ENCODE measurements at places on chromosomes 6 and 20.

- no peak for DNase-seq
Observed at GRCh38 chr6:44034931-44035345, 92.3 kb downstream of the MRPL14 start.

GRCh38 chr20:56414842-56415765 lies 3.0 kb downstream of the CASS4 start:
- DNase-seq: no peak

DNA sequence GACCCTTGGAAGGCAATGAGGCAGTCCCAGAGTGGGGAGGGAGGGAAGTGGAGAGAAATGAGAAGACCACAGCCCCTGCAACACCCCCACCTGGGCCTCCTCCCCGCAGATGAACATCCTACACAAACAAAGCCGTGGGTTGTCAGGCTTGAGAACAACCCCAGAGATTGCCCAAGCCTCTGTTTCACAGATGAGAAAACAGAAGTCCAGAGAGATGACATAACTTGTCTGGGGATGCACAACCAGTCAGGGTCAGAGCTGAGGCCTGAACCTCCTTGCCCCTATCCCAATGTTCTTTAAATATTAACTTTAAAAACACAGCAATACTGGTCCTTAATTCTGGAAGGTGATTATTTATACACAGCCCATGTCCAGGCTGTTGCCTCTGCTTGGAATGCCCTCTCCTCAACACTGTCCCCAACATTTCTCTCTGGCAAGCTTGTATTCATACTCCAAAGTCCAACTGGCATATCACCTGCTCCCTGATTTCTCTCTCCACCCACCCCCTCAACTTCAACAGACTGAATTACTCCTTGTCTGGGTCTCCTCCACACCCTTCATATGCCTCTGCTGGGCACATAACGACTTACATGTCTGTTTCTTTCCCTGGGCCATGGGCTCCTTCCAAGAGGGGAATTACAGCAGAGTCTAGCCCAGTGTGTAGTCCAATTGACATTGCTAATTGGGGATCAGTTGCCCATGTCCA lies 135.5 kb upstream of the LRFN2 start:
- no peak for DNase-seq

DNA sequence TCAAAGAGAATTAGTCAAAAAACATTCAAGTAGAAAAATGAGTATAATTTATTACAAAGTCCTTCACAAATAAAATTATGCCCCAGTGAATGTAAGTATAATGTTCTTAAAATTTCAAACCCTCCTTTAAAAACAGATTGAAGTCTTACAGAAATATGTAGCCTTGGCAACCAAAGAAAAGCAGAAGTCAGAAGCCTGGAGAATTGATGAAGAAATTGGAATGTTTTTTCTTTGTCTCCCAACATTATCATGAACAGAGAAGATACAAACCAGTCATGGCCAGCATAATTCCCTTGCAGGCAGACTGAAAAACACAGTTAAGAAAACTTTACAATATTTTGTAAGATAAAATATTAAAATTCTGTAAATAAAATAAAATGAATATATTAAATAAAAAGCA lies 221.9 kb downstream of the TBC1D32 start:
- no peak for DNase-seq

DNA sequence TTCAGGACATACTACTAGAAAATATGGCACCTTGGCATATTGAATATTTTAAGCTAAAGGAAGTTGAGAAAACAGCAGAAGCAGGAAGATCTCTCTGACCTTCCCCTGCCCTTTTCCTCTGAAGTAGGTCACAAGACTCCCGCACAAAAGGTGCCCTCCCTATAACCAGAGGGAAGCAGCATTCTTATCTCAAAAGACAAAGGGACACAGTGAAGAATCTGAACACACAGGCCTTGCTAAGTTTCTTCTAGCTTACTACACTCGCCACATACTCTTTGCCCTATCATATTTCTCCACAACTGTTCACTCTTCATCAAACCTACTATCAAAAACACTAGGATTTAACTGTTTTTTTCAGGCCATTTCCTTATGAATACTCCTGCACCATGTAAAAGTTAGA lies 151.2 kb downstream of the ELOVL4 start:
- no peak for DNase-seq

GRCh38 chr20:63968136-63968927 lies 1.4 kb downstream of the ZNF512B start:
- no peak for DNase-seq

GRCh38 chr20:51460569-51461265 lies 81.8 kb downstream of the NFATC2 start:
- no peak for DNase-seq

- no peak for DNase-seq
Observed at GRCh38 chr20:43913291-43914025, 1.2 kb upstream of the TOX2 start.

- DNase-seq: no peak
Observed at GRCh38 chr6:5638666-5639065, 368.1 kb downstream of the NRN1 start.

DNA sequence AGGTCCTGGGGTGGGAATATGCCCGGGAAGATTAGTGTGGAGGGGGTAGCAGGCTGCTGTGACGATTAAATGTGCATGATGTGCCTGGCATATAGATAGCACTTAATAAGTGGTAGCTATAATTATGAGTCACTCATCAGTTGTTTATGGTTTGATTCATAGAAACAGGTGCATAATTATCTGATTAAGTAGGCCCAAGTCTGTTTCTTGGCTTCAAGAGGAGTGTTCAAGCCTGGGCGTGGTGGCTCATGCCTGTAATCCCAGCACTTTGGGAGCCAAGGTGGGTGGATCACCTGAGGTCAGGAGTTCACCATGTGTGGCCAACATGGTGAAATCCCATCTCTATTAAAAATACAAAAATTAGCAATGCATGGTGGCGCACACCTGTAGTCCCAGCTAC lies 74.9 kb downstream of the QRSL1 start:
- DNase-seq: no peak

DNA sequence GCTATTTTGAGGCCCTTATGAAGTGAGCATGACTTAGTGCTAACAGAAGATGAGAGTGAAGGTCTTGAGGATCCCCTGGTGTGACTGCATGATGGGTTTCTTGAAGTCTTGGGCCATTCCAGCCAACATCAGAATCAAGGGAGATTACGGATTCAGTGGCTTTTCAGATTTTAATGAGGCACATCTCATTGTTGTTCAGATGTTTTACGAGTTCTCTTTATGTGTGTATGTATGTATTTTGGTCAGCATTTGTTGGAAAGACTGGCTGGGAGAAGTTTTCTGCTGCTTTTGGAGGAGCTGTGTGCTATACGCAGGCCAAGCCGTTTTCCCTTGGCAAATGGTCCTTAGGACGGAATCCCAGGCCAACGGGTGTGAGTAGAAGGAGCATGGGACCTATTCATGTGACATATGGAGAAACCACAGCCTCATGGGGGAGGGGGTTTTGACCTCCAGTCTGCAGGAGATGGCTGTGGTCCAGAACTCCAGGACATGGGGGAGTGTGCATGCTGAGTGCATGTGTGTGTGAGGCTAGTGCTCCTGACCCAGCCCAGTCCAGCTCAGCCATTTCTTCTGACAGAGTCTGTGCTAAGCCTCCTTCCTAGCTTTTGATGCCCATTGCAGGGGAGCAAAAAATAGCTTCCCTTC lies 35.3 kb downstream of the CHMP4B start:
- no peak for DNase-seq

GRCh38 chr6:161547617-161548016 lies 273.8 kb upstream of the AGPAT4 start:
- no peak for DNase-seq

- DNase-seq: no peak
Observed at GRCh38 chr6:14047151-14047740, 70.3 kb upstream of the CD83 start.

DNA sequence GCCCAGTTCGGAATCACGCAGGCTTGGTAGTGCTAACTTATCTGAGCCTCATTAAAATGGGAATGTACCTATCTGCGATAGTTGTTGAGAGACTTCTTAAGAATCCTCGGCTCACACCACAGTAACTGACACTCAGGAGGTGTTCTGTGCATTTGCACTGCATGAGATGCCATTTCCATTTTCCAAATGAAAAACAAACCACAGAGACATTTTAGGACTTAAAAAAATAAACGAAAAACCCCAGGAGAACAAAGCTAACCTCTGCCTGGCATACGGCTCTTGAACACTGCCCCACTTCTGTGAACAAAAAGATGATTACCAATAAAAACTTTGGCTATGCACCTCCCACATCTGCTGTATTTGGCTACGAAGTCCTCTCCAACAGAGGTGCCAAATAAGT lies 37.6 kb downstream of the BEND3 start:
- no peak for DNase-seq

- no peak for DNase-seq
Observed at GRCh38 chr6:83430611-83431544, at the start of gene ME1. TSS of gene ME1 (minus strand) at chr6:83431051. CDS start at chr6:83430954, 97 bp downstream.

DNA sequence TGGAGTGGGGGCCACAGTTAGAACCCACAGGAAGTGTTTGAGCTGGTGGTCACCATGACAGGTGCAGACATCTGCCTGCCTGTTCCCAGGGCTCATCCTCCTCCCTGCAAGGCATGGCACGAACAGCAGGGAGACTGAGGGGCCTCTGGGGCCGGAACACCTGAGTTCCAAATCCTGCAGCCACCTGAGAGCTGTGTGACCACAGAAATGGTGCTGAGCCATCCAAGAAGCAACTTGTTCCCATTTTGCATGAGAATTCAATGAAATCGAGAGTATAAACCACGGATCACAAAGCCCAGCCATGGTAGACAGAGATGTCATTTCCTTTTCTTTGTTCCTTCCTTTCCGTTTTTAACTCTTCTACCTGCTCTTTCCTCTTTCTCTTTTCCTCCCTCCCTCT lies 268.6 kb downstream of the FOXA2 start:
- DNase-seq: no peak

DNA sequence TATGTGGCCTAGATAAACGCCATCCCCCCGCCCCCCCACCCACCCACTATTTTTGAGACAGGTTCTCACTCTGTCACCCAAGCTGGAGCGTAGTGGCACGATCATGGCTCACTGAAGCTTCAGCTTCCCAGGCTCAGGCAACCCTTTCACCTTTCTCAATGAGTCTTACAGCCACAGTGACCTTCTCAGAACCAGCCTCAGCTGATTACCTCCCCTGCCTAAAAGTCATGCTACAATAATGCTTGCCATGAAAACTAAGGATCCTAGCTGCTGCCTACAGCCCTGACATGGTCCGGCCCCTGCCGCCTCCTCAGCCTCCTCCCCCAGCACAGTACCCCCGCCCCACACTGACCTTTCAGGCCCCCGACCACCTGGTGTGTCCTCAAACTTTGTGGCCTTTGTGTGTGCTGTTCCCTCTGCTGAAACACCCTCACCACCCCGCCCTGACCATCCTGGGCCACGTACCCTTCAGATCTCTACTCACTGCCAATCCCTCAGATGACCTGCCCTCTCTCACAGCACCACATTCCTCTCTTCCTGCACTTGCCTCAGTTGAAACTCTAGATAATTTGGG lies 31.3 kb downstream of the PNPLA1 start:
- DNase-seq: no peak

DNA sequence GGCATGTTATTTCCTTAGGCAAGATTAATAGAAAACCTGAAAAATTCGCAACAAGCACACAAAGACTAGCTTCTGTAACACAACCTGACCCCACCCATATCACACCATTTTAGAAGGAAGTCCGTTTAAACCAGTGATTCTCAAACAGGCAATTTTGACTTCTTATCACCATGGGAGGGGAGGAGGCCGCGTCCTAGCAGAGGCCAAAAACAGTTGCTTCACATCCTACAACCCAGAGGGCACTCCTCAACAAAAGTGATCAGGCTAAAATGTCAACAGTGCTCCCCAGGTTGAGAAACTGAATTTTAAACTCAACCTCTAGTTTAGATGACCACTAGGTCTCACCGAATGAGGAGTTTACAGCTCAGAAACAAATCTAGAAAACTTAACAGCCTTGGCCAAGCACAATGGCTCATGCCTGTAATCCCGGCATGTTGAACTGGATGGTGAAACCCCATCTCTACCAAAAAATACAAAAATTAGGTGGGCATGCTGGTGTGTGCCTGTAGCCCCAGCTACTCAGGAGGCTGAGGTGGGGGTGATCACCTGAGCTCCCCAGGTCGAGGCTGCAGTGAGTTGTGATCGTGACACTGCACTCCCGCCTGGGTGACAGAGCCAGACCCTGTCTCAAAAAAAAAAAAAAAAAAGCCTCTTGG lies 3.4 kb downstream of the SNX5 start:
- DNase-seq: no peak

DNA sequence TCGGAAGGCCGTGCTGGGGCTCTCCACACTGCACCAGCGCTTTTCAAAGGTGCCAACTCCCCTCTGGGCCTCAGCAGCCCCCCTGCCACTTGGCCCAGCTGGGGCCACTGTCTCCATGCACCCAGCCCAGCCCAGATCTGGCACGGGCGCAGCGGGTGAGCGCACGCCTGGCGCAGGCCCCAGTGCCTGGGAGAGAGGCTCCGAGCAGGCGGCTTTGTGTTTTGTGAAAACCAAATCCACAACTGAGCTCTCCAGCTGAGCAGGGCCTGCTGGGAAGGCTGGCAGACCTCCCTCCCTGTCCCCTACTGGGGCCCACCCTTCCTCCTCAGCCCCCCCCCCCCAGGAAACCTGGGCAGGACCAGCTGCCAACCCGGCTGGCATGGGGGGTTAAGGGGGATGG lies 17.0 kb downstream of the MDGA1 start:
- no peak for DNase-seq

DNA sequence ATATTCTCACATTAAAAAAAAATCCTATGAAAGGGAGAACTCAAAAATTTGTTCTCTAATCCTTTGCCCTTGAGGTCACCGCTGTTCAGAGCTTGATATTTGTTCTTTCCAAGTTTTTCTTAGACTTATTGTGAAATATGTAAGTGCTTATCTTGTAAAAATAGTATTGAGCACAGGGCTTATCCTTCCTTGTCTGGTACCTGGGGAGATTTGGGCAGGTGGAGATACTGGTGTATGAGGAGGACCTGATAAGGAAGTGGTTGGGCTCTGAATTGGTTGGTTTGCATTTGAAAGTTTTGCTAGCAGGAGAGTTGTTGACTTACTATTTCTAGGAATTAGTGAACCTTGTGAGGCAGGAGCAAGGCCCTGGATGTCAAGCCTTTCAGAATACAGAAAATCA lies 28.9 kb upstream of the ANKEF1 start:
- no peak for DNase-seq

GRCh38 chr20:63767886-63768285 lies 28.3 kb downstream of the SLC2A4RG start:
- DNase-seq: no peak

- DNase-seq: no peak
Observed at GRCh38 chr6:38942442-38942841, 106.1 kb upstream of the GLP1R start.

- no peak for DNase-seq
Observed at GRCh38 chr6:149979293-149979692, 15.6 kb downstream of the ULBP1 start.

DNA sequence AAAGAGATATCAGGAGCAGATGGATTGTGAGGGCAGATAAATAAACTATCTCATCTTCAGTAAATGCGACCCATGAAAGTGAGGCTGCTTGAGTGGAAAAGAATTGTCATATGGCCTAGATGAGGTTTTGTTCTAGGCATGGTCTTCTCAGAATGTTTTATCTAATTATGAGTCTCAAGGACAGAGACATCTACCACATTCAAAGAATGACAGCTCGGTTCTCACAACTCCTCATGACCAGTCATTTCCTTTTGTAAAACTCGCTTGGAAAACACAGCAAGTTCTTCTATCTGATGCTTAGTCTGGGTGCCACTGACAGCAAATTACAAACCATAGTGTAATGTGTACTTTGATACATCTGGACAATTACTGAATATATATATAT lies 140.5 kb downstream of the CCDC170 start:
- no peak for DNase-seq

Data from cerebellar nuclear complex (tissue), 1 donor.